ENCODE measurements at places on chromosomes 4 and X.

DNA sequence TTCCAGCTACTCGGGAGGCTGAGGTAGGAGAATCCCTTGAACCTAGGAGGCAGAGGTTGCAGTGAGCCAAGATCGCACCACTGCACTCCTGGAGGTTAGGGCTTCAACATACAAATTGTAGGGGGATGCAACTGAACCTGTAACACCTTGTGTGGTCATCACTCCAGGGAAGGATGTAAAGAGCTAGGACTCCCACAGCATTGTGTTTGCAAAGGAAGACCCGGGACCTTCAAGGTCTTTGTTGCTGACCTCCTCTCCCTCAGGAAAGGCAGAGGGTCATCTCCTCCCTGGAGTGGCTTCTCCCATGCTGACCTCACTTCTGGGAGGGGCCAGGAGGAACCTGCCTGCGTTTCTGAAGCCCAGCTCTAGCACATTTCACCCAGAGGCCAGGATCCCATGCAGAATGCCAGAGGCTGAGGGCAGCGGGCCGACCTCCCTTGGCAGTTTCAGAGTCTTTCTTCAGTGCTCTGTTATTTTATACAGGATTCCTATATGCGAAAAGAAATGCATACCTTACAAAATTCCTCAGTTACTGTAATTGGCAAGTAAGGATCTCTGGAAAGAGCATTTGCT, 80.2 kb downstream of the HTRA3 start:
- no peak for DNase-seq

GRCh38 chr4:66606908-66607307, 936.6 kb upstream of the EPHA5 start:
- DNase-seq = no peak

DNA sequence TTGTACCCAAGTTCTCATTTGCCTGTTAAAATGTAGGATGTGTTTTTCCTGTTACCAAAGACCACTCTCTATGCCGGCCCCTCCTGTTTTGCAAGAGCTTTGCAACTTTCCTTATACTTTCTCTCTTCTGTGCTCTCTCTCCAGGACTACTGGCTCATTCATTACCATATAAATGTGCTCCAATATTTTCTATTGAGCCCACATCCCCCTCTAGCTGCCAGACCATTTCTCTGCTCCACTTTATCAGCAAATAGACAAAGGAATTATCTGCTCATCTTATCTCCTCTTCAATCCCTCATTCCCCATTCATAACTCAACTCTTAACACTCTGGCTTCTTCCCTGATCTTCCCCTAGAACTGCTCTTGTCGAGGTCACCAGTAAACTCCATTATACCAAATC, 33.6 kb downstream of the RPGR start:
- no peak for DNase-seq

GRCh38 chrX:107940095-107940494, 42.1 kb downstream of the TEX13B start:
- DNase-seq = no peak

- DNase-seq = no peak
Measured at GRCh38 chr4:156312261-156312847, 358.7 kb upstream of the CTSO start.

- DNase-seq = no peak
Measured at GRCh38 chr4:120209706-120210105, 143.1 kb upstream of the MAD2L1 start.

- DNase-seq = no peak
Measured at GRCh38 chr4:108529984-108530905, 90.1 kb upstream of the RPL34 start.
